A549 (cell line): ENCODE measurements at places on chromosomes 5 and 9. TPM values are rescaled to one million over a fixed set of nuclear protein-coding genes. Genes with fewer than 3 reads are reported as not detected.

CER1 gene
- not detected in 3 replicates for polyA plus RNA-seq

AFAP1L1 gene
- 3.3 to 3.5 TPM (median 3.4 TPM) in 3 replicates for polyA plus RNA-seq

TMEM252 gene
- not detected in 3 replicates for polyA plus RNA-seq

CORO2A gene
- polyA plus RNA-seq = 0.42 to 0.50 TPM (median 0.49 TPM) in 3 replicates

SLC6A7 gene
- polyA plus RNA-seq = not detected in 3 replicates

CCDC171 gene
- polyA plus RNA-seq = 0.67 to 1.0 TPM (median 0.88 TPM) in 3 replicates

PCA3 gene
- not detected in 3 replicates for polyA plus RNA-seq

MSX2 gene
- polyA plus RNA-seq = 2.0 to 2.6 TPM (median 2.6 TPM) in 3 replicates

ABITRAM gene
- polyA plus RNA-seq = 18.7 to 21.6 TPM (median 19.3 TPM) in 3 replicates

SGCD gene
- 7.6 to 9.0 TPM (median 7.6 TPM) in 3 replicates for polyA plus RNA-seq

KYAT1 gene
- polyA plus RNA-seq = 8.1 to 9.6 TPM (median 8.4 TPM) in 3 replicates

SUSD3 gene
- polyA plus RNA-seq = 0.34 to 0.46 TPM (median 0.42 TPM) in 3 replicates

SOX30 gene
- polyA plus RNA-seq = 0.08 TPM in 2 of 3 replicates, not detected in the other

CDH10 gene
- polyA plus RNA-seq = 0.38 to 0.63 TPM (median 0.47 TPM) in 3 replicates

CDX1 gene
- not detected in 3 replicates for polyA plus RNA-seq

TAF7 gene
- 67.3 to 72.6 TPM (median 71.3 TPM) in 3 replicates for polyA plus RNA-seq

GAS1 gene
- 0.03 TPM in 1 of 3 replicates, not detected in the others for polyA plus RNA-seq

HBEGF gene
- 3.4 to 5.1 TPM (median 3.5 TPM) in 3 replicates for polyA plus RNA-seq

LCN15 gene
- 0.07 to 0.09 TPM in 2 of 3 replicates, not detected in the other for polyA plus RNA-seq

FXN gene
- 20.5 to 22.5 TPM (median 22.4 TPM) in 3 replicates for polyA plus RNA-seq
